ENCODE measurements at places on chromosomes 13 and 19. TPM values are rescaled to one million over a fixed set of nuclear protein-coding genes. Genes with fewer than 3 reads are reported as not detected.

DNA sequence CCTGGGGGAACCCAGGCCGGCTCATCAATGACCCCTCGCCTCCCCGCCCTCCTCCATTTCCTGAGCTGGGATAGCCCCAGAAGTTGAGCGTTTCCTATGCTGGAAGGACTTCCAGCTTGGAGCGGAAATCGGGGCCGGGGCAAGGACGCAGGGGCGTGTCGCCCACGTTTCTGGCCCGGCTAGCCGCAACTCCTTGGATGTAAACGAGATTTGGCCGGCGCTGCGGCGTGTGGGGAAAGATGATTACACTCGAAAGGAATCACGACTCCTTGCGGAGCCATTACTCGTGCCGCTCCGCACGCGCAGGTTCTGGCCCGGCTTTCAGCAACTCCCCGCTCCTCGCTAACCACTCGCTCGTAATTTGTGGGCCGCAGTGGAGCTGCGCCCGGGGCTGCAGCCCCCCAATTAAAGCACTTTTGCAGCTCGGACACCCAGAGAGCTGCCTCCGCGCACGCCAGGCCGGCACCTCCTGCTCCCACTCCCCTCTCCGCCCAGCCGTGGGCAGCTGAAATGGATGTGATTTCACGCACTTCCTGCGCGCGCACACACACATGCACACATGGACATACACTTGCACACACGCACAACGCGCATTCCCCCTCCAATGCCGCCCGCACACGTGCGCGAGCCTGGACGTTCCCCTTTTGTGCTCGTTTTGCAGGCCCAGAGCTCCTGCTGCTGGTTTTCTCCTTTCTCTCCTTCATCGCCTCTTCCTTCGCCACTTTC lies 15.7 kb downstream of the ZIC5 start:
- no peaks in the 10 kb centered on the region for H3K36me3 ChIP-seq
- H3K27ac ChIP-seq = peak overlapping the region; percentile 78
- peaks cover 98% of the 10 kb centered on the region for H3K27me3 ChIP-seq
- H3K4me1 ChIP-seq = peaks cover 3% of the 10 kb centered on the region
- DNase-seq = peak; percentile 78

GRCh38 chr13:76516586-76516985 lies 369.6 kb downstream of the KCTD12 start:
- no peak overlapping the region for H3K4me3 ChIP-seq
- H3K4me1 ChIP-seq = no peaks in the 10 kb centered on the region
- no peak for DNase-seq
- H3K27ac ChIP-seq = no peak overlapping the region

Gene LILRB5
- total RNA-seq = not detected

DNA sequence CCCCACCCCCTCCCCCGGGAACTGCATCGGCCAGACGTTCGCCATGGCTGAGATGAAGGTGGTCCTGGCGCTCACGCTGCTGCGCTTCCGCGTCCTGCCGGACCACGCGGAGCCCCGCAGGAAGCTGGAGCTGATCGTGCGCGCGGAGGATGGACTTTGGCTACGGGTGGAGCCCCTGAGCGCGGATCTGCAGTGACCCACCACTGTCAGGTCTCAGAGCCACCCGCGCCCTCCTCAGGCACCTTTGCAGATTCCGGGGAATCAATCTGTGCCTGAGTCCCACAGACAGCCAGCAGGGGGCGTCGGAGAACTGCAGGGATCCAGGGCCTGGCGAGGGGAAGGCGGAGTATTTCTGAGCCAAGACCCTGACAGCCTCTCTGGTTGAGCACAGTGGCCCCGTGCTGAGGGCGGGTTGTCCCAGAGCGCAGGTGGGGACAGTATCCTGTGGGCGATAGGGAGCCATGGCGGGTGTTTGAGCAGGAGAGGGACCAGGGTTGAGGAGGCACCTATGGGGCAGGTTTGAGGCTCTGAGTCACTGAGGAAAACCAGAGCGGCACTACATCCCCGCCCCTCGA lies 30.4 kb upstream of the CYP4F8 start:
- no peak overlapping the region for H3K4me3 ChIP-seq
- H3K27me3 ChIP-seq = no peaks in the 10 kb centered on the region
- no peak overlapping the region for H3K27ac ChIP-seq

Gene CEACAM19
- 2.2 TPM for total RNA-seq

DNA sequence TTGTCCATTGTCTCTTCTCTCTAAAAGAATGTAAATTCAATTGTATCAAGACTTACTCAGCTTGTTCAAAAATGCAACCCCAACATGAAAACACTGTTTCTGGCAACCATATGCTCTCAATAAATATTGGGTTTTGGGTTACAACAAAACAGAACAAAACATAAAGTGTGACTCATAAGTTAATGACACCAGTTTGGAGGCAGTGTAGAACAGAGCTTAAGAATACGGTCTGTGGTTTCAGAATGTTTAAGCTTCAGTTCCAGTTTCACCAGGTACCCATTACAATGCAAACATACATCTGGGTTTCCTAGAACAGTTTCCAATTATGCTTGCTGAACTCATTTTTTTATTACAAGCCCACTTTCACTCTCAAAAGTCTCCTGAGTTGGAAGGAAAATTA lies 285.8 kb upstream of the PCDH9 start:
- no peak overlapping the region for H3K27ac ChIP-seq
- no peaks in the 10 kb centered on the region for H3K27me3 ChIP-seq
- no peaks in the 10 kb centered on the region for H3K36me3 ChIP-seq
- no peaks in the 10 kb centered on the region for H3K4me1 ChIP-seq

- no peak overlapping the region for H3K27ac ChIP-seq
- peaks cover 9% of the 10 kb centered on the region for H3K27me3 ChIP-seq
- no peaks in the 10 kb centered on the region for H3K4me1 ChIP-seq
- DNase-seq = peak; percentile 78
- H3K4me3 ChIP-seq = no peak overlapping the region
These were observed 29.3 kb upstream of the TNFAIP8L1 start for GRCh38 chr19:4609878-4610511.

GRCh38 chr13:67076378-67076777 lies 153.8 kb downstream of the PCDH9 start:
- no peak overlapping the region for H3K27ac ChIP-seq
- DNase-seq = no peak
- no peaks in the 10 kb centered on the region for H3K4me1 ChIP-seq
- no peak overlapping the region for H3K4me3 ChIP-seq

DNA sequence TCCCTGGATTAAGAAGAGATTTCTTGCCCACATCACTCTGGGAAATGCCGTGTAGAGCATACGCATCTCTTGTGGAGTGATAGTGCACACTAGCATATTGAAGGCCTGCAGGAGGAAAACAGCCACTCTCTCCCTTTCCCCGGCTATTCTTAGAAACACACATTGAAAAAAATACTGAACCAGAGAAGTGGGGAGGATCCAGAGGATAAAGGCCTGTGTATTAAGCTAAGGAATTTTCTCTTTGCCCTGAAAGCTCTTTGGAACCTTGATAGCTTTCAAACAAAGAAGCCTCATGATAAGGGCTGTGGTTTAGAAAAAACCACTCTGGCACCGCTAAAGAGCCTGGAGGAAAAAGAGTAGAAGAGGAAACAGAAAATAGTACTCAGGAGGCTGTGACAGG lies 386.1 kb upstream of the NBEA start:
- no peak for DNase-seq
- no peak overlapping the region for H3K27ac ChIP-seq
- no peaks in the 10 kb centered on the region for H3K36me3 ChIP-seq
- H3K4me1 ChIP-seq = peaks cover 8% of the 10 kb centered on the region

GRCh38 chr13:52638666-52639328 lies 3.4 kb upstream of the HNRNPA1L2 start:
- peaks cover 7% of the 10 kb centered on the region for H3K36me3 ChIP-seq
- no peak for DNase-seq
- no peak overlapping the region for H3K4me3 ChIP-seq
- H3K27ac ChIP-seq = no peak overlapping the region
- no peaks in the 10 kb centered on the region for H3K27me3 ChIP-seq

DNA sequence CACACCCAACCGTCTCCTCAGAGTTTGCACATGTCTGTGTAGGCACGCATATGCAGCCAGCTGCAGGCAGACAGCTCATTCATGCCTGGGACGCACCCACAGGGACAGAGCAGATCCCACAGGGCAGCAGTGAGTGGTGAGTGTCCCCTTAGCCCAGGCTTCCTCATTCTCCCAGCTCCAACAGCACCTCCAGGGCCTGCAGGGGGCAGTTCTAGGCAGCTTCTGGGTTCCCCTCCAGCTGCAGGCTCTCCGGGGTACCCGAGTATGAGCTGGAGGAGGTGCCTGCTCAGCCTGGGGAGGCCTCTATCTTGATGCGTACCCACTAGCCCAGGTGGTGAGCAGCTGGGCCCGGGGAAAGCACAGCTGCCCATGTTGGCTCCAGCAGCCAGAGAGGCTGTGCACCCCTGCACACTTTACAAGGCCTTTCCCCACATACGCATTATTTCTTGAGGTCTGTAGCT lies 1.3 kb upstream of the SHANK1 start:
- H3K27me3 ChIP-seq = peaks cover 18% of the 10 kb centered on the region
- peak; percentile 71 for DNase-seq
- no peak overlapping the region for H3K4me3 ChIP-seq
- H3K27ac ChIP-seq = peak overlapping the region; percentile 38
- H3K36me3 ChIP-seq = no peaks in the 10 kb centered on the region

DNA sequence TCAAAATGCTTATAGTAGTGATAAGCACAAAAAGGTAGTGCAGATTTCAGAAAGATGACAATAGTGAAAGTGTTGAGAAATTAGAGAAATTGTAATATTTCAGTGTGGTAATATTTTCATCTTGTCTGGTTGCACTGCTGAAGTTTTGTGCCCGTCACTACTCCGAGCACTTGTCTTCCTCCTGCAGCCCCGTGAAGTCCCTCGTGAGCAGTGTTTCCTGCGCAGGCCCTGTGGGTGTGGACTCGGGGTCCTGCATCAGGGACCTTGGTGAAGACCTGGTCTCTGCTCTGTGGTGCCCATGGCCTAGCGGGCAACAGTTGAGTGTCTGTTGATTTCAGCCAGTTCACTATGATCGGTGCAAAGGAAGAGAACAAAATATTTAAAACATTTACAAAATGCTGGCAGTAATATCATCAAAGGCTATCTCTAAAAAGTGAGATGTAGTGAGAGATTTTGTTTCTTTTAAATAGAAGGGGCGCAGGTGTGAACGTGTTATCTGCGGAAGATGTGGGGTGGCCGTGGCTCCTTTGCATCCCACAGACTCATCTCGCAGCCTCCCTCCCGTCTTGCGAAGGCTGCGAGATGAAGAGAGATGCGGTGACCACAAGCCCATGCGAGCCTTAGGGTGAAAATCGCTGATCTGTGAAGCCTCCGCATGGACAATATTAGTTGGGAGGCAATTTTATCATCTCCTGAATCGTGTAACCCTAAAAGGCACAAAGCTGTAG lies 27.7 kb upstream of the DCUN1D2 start:
- H3K27me3 ChIP-seq = no peaks in the 10 kb centered on the region
- H3K4me1 ChIP-seq = no peaks in the 10 kb centered on the region
- H3K36me3 ChIP-seq = peaks cover 62% of the 10 kb centered on the region
- no peak overlapping the region for H3K27ac ChIP-seq

- no peak overlapping the region for H3K27ac ChIP-seq
- H3K36me3 ChIP-seq = no peaks in the 10 kb centered on the region
- DNase-seq = peak; percentile 88
- no peaks in the 10 kb centered on the region for H3K4me1 ChIP-seq
- H3K27me3 ChIP-seq = peaks cover 13% of the 10 kb centered on the region
These were observed 43.0 kb downstream of the CACNA1A start for GRCh38 chr19:13463296-13463695.

Gene EPSTI1
- 101 TPM for total RNA-seq

Gene PRSS57
- not detected for total RNA-seq

- no peaks in the 10 kb centered on the region for H3K27me3 ChIP-seq
- H3K27ac ChIP-seq = no peak overlapping the region
- H3K4me3 ChIP-seq = no peak overlapping the region
- H3K36me3 ChIP-seq = no peaks in the 10 kb centered on the region
These were observed 66.1 kb upstream of the ABCC4 start for GRCh38 chr13:95367309-95367843.

GRCh38 chr19:31316201-31316951 lies 32.9 kb downstream of the TSHZ3 start:
- peak overlapping the region; percentile 81 for H3K27ac ChIP-seq
- H3K36me3 ChIP-seq = no peaks in the 10 kb centered on the region
- no peak overlapping the region for H3K4me3 ChIP-seq
- no peaks in the 10 kb centered on the region for H3K27me3 ChIP-seq
- DNase-seq = peak; percentile 47

GRCh38 chr19:47603706-47604565 lies 5.0 kb upstream of the BICRA start:
- peaks cover 6% of the 10 kb centered on the region for H3K36me3 ChIP-seq
- H3K4me1 ChIP-seq = no peaks in the 10 kb centered on the region
- no peak overlapping the region for H3K4me3 ChIP-seq
- H3K27me3 ChIP-seq = no peaks in the 10 kb centered on the region

Gene C5AR1
- total RNA-seq = not detected

DNA sequence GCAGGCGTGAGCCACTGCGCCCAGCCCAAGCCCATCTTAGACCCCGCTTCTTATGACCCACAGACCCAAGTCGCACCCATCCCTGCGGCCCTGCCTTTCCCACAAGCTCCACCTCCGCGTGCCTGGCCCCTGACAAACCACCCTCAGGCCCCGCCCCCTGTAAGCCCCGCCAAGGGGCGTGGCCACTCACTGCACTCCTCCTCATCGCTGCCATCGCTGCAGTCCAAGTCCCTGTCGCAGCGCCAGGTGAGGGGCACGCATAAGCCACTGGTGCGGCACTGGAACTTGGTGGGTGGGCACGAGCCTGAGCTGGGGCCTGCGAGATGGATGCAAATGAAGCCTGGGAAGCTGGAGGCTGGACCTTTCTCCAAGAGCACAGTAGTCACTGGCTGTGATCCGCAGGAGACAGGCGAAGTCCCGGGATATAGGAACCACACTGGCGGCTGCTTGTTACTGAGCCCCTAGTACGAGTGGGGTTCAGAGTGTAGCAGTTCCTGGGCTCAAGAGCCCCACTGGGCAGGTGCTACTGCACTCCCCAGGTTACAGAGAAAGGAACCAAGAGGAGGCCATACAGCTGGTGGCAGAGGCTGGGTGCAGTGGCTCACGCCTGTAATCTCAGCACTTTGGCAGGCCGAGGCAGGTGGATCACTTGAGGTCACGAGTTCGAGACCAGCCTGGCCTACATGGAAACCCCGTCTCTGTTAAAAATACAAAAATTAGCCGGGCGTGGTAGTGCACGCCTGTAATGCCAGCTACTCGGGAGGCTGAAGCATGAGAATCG lies 3.1 kb downstream of the CD320 start:
- peak; percentile 95 for DNase-seq
- H3K4me1 ChIP-seq = no peaks in the 10 kb centered on the region
- no peak overlapping the region for H3K27ac ChIP-seq
- H3K36me3 ChIP-seq = peaks cover 18% of the 10 kb centered on the region
- H3K4me3 ChIP-seq = no peak overlapping the region
- H3K27me3 ChIP-seq = no peaks in the 10 kb centered on the region

GRCh38 chr13:53068585-53069520 lies 40.2 kb downstream of the OLFM4 start:
- no peak overlapping the region for H3K4me3 ChIP-seq
- DNase-seq = peak; percentile 52
- peaks cover 5% of the 10 kb centered on the region for H3K4me1 ChIP-seq
- H3K36me3 ChIP-seq = no peaks in the 10 kb centered on the region

- H3K27ac ChIP-seq = peak overlapping the region; percentile 33
- no peak overlapping the region for H3K4me3 ChIP-seq
- H3K27me3 ChIP-seq = no peaks in the 10 kb centered on the region
These were observed 239.0 kb downstream of the RGCC start for GRCh38 chr13:41696163-41697003.
